Caudate nucleus (tissue), 63 donors: ENCODE measurements at places on chromosomes 16 and 17.
A peak's percentile ranks its signal among the peaks of the same experiment; 100 is the strongest.

DNA sequence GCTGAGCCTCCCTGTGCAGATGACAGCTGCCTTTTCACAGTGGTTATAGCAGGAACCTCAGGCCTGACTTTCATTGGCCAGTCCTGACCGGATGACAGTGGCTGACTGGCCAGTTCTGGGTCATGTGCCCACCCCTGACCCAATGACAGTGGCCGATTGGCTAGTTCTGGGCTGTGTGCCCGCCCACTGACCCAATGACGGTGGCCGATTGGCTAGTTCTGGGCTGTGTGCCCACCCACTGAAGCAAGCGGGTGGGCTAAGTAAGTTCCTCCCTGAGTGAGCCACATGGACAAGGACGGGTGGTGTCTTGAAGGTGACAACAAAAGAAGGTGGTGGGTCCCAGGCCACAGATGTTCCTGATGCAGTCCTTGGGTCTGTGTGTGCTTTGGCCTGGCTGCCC is 9.5 kb downstream of the DEF8 start:
- DNase-seq = no peak

- DNase-seq = no peak
Measured at GRCh38 chr16:1613728-1614455, 1.7 kb downstream of the CRAMP1 start.

GRCh38 chr17:77675816-77676215 is 282.7 kb upstream of the TNRC6C start:
- no peak for DNase-seq

DNA sequence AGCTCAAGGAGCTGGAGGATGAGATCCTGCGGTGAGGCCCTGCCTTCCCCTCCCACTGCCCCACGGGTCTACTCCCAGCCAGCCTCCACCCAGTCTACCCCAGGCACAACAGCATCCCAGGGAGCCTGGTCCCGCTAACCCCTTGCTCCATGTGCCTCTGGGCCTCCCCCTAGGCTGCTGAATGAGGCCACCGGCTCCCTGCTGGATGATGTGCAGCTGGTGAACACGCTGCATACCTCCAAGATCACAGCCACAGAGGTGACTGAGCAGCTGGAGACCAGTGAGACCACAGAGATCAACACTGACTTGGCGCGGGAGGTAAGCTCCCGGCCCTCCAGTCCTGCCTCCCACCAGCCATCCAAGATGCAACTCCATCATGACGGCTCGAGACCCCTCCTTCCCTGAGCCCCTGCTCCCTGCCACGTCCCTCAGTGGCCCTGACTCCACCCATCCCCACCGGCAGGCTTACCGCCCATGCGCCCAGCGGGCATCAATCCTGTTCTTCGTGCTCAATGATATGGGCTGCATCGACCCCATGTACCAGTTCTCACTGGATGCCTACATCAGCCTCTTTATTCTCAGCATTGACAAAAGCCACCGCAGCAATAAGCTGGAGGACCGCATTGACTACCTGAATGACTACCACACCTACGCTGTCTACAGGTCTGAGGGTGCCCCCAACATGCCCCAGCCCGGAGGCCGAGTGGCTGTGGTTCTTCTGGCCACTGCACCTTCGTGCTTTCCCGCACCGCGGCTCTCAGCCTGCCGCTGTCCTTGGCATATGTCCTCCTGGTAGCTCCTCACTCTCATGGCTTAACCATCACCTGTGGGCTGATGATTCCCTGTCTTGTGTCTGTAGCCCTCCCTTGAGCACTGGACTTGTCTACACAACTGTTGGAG is 15.0 kb upstream of the KDM6B start:
- DNase-seq = no peak

GRCh38 chr17:77086433-77087010 is 54.2 kb upstream of the SEC14L1 start:
- DNase-seq = peak; percentile 38

GRCh38 chr16:19851476-19851875 is 33.2 kb downstream of the GPRC5B start:
- DNase-seq = no peak

GRCh38 chr16:28544998-28545397 is 6.2 kb upstream of the NUPR1 start:
- no peak for DNase-seq

DNA sequence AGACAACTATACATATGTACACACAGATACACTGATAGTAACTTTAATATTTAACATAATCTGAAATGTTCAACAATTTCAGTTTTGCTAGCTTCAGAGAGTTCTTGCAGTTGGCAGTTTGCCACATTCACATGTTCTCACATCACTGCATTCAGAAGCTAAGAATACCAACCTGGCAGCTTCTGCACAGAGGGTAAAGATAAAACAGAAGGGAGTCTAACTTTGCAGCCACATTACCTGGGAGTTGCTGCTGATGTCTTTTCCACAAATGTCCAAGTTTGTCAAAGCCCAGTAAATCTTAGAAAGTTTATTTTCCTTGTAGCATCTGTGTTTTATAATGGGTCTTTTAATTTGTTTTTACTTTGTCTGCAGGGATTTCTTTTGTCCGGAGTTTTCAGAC is 332.0 kb downstream of the BCAS3 start:
- no peak for DNase-seq

- DNase-seq = no peak
Measured at GRCh38 chr17:3693829-3694231, 2.1 kb downstream of the P2RX5 start.

- no peak for DNase-seq
Measured at GRCh38 chr17:45974916-45975630, 24.0 kb upstream of the STH start.

GRCh38 chr16:3771513-3771912 is 54.2 kb upstream of the TRAP1 start:
- no peak for DNase-seq
